ENCODE measurements at places on chromosomes 11 and 22. TPM values are rescaled to one million over a fixed set of nuclear protein-coding genes. Genes with fewer than 3 reads are reported as not detected.

Gene POU2AF2
- total RNA-seq = 2.0 TPM

Gene ACO2
- total RNA-seq = 65.2 TPM

DNA sequence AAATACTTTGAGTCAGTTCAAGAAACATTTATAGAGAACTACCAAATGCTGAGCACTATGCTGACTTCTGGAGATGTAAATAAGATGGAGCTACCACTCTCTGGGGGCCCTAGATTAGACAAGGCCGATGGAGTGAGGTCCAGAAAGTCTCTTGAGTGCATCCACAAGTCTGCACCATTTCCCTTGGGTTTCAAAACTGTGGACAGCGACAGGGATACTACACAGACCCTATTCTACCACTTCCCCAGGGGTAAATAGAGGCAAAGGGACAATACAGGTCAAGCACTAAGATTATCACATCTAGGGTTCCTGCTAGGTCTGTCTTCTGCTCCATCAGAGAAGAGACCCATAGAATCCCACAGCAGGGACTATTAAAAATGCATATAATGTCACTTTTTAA, 183.2 kb downstream of the GRIA4 start:
- no peak for DNase-seq

- DNase-seq = no peak
These were observed 1152.1 kb downstream of the TBC1D22A start for GRCh38 chr22:47914481-47915097.

DNA sequence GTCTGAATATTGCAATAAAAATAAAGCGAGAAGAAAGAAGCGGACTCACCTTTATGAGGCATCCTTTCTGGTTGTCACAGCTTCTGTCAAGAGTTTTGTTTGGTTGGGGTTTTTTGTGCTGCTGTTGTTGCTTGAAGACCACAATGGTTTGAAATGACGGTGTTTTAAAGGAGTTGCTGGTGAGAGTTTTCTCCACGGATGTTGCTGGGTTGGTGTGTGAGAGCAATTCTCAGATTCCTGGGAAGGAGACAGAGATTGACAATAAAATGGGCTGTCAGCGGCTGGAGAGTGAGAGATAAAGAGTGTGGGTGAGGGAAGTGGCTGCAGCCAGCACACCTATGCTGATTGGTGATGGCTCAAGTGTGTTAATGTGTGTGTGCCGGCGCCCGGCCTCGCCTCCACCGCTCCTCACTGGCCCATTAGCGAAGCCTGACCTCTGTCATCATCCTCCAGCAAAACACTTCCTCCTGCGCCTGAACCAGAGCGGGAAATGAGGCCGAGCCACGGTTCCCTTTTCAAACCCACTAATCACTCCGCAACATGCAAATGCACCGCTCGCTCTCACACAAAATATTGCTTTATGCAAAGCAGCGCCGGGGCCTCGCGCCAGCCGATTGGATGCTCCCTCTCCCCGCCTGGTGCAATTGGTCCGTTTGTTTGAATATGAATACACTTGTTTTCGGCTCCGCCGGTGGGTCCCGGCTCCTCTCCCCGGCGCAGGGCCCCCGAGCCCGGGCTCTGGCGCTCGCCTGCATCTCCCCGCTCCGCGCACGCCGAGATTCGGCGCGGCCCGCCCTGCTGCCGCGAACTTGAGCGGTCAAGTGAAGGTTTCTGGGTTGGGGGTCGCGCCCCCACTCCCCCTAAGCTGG, at the start of gene PAX6:
Gene PAX6 (minus strand): TSS at position 544 of the 869 bp plus-strand sequence. CDS start 4,911 bp downstream, outside the sequence.
- DNase-seq = peak; percentile 50

DNA sequence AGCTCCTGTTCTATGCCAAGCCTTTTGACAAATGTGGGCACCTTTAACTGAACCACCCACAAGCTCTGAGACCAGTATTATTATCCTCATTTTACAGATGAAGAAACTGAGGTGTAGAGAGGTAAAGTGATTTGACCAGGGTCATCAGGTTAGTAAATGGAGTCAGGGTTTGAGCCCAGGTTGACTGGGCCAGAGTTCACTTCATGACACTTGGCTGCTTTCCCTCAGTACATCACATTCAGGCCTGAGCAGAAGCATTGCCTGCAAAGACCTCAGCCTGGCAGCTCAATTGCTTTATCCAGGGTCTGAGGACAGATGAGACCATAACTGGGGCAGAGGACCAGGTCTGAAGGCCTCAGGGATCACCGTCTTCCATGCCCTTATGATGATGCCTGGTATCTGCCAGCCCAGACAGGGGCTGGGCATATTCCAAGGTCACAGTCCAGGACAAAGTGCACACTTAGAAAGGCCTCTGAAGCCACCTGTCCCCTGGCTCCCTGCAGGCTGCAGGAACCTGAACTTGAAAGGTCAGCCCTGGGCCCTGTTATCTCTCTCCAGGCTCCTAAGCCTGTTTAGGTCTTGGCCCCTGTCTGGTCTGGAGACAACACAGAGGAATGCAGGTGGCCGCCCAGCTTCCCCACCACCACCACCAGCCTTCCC, 32.0 kb downstream of the POU2AF3 start:
- no peak for DNase-seq

DNA sequence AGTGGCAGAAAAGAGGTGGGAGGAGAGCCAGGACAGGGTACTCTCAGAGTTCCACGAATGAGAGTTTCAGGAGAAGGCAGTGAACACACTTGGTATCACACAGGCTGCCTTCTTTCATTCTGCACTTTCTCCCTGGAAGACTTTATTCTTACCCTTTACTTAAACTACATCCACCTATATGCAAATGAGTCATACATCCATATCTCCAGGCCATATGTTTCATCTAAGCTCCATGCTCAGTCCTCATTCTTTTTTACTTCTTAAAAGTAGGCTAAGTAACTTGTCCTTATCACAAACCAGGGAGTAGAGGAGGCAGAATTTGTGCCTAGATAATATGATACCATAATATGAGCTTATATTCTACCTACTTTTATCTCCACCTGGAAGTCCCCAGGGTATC, 6.2 kb upstream of the HYLS1 start:
- no peak for DNase-seq
